ENCODE measurements at places on chromosomes 5 and 9.

DNA sequence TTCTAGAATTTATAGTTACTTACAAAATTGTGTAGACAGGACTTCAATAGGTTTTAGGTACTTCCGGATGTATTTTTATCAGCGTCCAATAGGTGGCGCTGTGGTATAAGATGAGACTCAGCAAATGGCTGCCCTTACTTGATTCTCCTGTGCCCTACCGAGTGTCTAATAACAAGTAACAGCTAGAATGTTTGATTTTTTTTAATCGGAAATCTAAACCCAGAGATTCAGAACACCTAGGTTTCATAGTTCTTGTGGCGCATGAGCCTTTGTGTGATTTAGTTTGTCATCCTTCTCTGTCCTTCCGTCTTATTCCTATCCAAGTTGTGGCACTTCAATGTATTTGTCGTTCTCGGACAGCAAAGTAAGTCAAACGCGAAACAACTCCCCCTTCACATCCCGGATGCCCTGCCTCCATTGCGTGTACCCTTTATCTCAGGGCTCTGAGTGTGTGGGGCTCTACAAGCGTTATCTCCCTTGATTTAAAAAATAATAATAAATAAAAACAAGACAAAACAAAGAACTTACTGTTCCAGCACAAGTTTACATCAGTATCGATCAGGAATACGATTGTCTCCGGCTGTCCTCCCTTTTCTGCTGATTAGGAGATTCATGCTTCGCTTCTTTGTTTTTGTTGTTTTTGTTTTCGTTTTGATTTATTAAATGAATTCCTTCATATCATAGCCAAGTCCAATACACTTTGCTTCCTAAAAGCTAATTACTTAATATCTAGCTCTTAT, 50.7 kb upstream of the SLC30A5 start:
- peak; percentile 62 for DNase-seq

DNA sequence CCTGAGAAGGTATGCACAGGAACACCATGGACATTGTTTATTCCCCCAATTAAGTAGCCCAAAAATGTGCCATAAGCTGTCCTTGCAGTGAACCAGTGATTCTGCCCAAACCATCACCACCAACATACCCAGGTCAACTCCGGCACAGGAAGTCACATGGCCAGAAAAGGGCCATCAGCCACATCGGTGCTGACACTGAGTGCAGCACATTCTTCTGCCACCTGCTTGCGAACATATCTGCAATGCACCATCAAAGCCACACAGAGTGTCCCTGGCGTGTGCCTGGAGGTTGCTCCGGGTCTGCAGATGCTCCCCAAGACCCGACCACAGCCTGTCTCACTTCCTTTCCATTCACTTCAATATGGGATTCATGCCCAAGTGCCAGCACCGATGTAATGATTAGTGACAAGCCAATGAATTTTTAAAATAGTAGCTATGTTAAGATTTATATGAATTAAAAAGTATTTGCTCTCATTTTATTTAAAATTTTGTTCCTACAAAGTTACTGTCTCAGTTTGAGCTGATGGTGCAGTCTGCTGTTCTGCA, 37.6 kb downstream of the SYK start:
- DNase-seq = no peak

GRCh38 chr5:116281309-116281708, 196.5 kb downstream of the COMMD10 start:
- no peak for DNase-seq

DNA sequence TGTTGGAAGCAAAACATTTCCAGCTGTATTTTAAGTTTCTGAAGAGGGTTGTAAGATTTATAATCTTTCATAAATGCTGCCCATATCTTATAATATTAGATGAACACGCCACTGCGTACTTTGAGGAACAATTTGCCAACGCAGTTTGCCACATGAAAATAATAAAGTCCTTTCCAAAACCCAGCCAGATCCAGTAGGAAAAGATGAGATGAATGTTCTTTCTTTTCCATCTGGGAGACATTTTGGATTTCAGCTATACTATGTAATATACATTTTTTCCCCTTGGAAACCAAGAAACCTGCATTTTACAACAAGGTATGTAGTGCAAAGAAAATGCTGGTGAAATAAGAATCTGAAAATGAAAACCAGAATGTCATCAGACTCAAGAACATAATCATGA, 125.4 kb downstream of the NFIB start:
- DNase-seq = no peak

Data from stimulated activated CD8-positive, alpha-beta memory T cell treated with anti-CD3 and anti-CD28 coated beads, Interleukin-15, amount 100 ng/mL, for 1 hour (primary cell).